Colonic mucosa (tissue), 4 donors: ENCODE measurements at places on chromosomes 16 and 17. TPM values are rescaled to one million over a fixed set of nuclear protein-coding genes. Genes with fewer than 3 reads are reported as not detected.

DNA sequence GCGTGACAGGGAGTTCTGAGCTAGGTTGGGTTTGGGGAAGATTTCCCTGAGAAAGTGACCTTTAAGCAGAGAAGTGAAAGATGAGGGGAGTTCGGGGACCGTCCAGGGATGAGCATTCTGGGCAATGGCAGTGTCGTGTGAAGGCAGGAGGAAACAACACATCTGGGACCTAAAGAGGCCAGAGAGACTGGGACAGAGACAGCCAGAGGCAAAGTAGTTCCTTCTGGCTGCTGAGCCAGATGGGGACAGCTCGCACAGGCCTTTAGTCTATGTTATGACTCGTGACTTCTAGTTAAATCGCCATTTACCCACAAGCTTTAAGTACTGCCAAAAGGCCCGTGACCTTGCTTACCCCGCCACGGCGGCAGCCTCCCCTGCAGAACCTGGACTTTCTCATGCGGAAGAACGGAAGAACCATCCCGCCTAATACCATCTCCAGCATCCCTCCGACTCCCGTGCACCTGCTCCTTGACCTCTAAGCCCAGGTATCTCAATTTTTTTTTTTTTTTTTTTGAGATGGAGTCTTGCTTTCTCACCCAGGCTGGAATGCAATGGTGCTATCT is 8.5 kb upstream of the MED11 start:
- DNase-seq: no peak

The C16orf87 gene
- 4.8 TPM for total RNA-seq

GRCh38 chr17:75454193-75454592 is 2.2 kb upstream of the TMEM94 start:
- no peak for DNase-seq

DNA sequence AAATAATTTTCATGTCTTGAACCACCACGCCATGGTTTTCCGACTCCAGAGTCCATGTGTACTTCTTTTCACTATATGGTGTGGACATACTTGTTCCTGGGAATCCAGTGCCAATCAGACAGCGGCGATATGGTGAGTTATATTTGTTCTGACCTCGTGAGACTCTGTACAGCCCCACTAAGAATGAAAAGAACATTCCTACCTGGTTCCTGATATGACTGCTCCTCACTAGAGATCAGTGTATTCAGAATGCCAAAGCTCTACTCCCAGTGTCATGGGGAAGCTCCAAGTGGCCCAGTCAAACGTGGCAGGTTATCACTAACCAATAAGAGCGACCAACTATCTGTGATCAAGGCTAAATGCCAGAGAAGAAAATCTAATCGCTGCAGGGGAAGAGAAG is 6.1 kb downstream of the C16orf46 start:
- no peak for DNase-seq

GRCh38 chr17:80082403-80083135 is 18.8 kb upstream of the GAA start:
- peak; percentile 66 for DNase-seq

DNA sequence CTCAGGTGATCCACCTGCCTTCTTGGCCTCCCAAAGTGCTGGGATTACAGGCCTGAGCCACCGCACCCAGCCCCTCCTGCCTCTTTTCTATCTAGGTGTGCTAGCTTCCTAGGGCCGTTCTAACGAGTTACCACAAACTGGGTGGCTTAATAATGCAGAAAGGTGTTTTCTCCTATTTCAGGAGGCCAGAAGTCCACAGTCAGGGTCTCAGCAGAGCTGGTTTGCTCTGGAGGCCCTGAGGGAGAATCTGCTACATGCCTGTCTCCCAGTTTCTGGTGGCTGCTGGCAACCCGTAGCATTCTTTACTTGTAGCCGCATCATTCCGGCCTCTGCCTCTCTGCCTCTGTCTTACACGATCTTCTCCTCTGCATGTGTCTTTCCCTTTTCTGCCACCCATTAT is 89.2 kb downstream of the NTN1 start:
- no peak for DNase-seq

DNA sequence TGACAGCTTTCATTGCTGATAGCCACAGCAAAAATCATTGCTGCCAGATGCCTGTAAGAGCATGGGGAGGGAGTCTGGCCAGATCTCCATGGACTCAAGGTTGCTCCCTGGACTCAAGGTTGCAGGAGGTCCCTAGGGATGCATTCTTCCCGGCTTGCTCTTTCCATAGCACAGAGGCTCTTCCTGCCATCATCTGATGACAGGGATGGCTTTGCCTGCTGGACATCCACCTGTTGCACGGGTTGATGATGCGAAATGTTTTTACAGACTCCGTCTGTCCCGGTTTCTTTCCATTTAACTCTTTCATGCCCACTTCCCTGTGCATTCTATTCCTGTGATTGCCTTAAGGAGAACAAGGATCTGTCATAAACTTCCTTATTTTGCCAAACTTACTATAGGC is 115.6 kb upstream of the HSBP1 start:
- no peak for DNase-seq

The NXN gene
- total RNA-seq: 16.3 TPM

The TP53TG3 gene
- total RNA-seq: not detected

The TBC1D3I gene
- total RNA-seq: 0.37 TPM

DNA sequence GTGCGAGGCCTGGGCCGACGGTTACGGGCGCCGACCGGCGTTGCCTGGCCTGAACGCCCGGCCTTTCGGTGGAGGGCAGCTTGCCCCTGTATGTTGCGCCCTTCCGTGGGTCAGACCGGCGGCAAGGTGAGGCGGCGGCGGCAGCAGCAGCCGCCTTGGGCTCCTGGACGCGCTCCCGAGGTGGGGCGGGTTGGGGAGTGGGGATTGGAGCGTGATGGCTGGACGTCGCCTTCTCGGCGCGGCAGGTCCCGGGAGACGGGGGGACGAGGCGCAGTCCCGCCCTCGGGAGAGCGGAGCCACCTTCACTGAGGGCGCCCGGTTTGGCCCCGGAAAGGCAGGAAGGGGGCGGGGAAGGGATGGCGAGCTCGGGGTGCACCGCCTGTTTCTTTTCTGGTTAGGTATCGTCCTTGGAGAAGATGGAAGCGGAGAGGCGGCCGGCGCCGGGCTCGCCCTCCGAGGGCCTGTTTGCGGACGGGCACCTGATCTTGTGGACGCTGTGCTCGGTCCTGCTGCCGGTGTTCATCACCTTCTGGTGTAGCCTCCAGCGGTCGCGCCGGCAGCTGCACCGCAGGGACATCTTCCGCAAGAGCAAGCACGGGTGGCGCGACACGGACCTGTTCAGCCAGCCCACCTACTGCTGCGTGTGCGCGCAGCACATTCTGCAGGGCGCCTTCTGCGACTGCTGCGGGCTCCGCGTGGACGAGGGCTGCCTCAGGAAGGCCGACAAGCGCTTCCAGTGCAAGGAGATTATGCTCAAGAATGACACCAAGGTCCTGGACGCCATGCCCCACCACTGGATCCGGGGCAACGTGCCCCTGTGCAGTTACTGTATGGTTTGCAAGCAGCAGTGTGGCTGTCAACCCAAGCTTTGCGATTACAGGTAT is 671 bp downstream of the DGKE start:
- peak; percentile 72 for DNase-seq

DNA sequence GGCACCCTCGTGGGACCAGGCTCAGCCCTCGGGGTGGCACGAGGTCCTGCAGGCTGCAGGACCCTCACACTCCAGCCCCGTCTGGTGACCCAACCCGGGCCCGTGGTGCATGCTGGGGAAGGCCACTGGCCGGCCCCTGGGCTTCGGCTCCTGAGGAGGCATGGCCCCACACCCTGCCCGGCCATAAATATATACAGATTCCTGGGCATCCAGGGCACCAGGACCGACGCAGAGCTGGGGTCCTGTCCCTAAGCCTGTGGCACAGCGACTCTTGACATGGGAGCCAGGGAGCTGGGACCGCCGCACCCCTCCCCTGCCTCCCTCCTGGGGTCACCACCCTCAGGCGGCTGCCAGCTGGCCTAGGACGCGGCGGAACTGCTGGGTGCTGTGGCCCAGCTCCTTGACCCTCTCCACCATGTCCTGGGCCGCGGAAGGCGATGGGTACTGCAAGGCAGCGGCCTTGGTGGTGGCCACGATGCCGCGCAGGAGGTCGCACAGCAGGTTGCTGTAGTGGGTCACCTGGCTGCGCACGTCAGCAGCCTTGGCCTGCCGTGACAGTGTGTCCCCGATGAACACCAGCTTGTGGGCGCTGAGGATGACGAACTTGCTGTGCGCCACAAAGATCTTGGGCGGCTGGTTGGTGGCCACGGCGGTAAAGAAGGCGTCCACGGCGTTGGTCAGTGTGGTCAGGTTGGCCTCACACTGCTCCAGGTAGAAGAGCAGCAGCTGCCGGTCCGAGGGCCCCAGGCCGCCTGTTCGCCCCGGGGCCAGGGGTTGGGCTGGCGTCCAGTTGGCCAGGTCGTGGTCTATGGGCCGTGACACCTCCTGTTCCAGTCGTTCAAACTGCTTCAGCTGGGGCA is 10.6 kb downstream of the CTRB1 start:
- DNase-seq: peak; percentile 19

GRCh38 chr17:13474073-13474800 is 127.5 kb downstream of the HS3ST3A1 start:
- DNase-seq: no peak

GRCh38 chr16:937723-938122 is 33.1 kb downstream of the LMF1 start:
- DNase-seq: no peak

- no peak for DNase-seq
These were observed 3.3 kb upstream of the NACA2 start for GRCh38 chr17:61594294-61594825.

- DNase-seq: no peak
These were observed 272.7 kb upstream of the PMFBP1 start for GRCh38 chr16:72444696-72445095.

The P2RX1 gene
- total RNA-seq: 4.8 TPM

- no peak for DNase-seq
These were observed 4.4 kb downstream of the TMEM92 start for GRCh38 chr17:50278526-50279180.

The HBQ1 gene
- not detected for total RNA-seq

GRCh38 chr17:38343608-38344419 is at the start of gene GPR179:
GPR179 (minus strand) TSS chr17:38343956; CDS start chr17:38343789, 167 bp downstream.
- DNase-seq: no peak

- no peak for DNase-seq
These were observed 52.4 kb downstream of the CA10 start for GRCh38 chr17:52106072-52106471.

DNA sequence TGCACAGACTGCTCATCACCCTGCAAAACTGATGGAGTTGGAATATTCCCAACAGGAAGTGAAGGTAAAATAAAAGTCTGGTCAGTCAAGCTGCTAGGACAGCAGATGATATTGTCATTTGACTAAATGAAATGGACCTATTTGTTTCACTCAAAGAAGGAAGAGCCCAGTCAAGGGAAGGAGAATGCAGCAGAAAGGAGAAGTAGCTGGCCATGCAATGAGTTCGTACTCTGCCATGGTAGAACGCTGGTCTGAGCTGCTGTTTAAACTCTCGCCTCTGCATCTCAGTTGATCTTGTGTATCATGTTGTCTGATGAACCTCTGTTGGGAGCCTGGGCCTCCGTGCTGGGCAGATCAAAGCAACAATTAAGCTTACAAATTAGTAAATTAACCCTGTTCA is 15.6 kb upstream of the YPEL2 start:
- DNase-seq: no peak

DNA sequence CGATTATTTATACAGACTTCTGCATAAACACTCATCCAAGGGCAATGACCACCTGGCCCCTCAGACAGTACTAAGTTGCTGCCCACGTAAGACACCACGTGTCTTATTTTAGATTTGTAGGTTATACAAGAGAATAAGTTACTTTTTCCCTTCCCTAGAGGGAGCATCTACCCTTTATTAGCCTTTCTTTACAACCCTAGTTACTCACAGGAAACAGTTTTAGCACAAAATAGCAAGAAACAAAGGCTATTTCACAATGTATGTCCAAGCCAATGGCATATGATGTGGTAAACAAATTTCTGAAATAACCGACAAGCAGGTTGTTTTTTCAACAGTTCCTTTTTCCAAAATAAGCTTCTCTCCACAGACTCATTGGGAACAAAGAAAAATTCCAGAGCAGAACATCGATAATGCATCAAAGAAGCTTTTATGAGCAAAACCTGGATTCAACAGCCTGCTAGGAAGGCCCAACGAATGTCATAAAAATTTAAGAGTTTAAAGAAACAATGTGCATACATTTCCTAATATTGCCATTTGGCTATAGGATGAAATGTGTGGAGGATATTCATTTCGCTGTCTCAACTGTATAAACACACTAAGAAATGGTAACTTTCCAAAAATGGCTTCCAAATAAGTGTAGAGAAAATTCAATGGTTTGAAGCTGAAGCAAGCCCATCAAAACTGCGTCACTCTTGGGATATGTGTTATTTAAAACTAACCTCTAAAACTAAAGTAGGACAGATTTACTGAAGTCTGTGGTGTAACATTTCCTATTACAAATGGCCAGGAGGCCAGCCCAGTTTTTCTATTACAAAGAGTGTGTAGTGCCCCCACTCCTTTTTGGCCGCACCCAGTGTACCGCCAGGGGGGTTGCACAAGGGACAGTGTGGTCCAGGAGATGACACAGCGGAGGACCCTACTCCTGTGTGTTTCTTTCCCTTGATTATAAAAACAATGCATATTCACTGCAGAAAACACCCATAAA is 50.4 kb upstream of the ERN1 start:
- no peak for DNase-seq

The CDH8 gene
- 0.13 TPM for total RNA-seq

GRCh38 chr17:63696381-63696961 is 3.5 kb downstream of the LIMD2 start:
- no peak for DNase-seq

DNA sequence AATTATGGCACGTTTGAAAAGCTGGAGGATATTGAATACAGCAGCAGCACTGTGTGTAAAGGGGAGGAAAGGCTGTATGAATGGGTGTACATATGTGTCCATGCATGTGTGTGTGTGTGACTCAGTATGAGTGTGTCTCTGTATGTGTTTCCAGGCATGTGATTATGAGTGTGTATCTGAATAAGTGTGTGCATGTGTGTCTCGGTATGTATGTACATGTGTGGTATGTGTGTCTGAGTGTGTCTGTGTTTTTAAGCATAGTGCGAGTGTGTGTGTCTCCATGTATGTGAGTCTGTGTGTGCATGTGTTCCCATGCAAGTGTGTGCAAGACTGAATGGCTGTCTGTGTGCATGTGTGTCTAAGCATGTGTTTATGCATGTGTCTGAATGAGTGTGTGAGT is 259.1 kb upstream of the XYLT1 start:
- DNase-seq: no peak

DNA sequence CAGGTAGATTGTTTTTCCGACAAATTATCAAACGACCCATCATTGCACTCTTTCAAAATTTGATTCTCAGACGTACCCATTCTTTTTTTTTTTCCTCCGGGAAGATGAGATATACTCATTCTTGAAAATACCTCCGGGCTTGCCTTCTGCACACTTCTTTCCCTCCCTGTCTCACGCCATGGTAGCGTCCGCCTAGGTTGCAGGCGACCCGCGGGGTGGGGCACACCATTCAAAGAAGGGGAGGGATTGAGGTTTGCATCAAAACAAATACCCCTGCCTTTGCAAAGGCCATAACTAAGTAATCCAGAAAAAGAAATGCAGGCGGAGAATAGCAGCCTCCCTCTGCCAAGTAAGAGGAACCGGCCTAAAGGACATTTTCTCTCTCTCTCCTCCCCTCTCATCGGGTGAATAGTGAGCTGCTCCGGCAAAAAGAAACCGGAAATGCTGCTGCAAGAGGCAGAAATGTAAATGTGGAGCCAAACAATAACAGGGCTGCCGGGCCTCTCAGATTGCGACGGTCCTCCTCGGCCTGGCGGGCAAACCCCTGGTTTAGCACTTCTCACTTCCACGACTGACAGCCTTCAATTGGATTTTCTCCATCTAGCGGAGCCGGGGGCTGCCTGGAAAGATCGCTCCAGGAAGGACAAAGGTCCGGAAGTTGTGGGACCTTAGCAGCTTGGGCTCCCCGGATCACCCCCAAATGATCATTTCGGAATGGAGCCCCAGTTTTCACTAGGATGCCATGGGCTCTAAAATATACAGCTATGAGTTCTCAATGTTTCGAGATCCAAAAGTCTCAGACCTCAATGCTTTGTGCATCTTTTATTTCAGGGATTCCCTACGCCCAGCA is 843 bp downstream of the TP53 start:
- DNase-seq: peak; percentile 85
